RPMI7951 (cell line): ENCODE measurements at places on chromosomes 3 and 15.

- DNase-seq: no peak
Observed at GRCh38 chr3:139978966-139979365, 44.0 kb downstream of the CLSTN2 start.

- peak; percentile 46 for DNase-seq
Observed at GRCh38 chr3:39592311-39593050, 125.0 kb downstream of the MOBP start.

GRCh38 chr15:85563731-85564130 is 183.3 kb downstream of the AKAP13 start:
- DNase-seq: no peak

DNA sequence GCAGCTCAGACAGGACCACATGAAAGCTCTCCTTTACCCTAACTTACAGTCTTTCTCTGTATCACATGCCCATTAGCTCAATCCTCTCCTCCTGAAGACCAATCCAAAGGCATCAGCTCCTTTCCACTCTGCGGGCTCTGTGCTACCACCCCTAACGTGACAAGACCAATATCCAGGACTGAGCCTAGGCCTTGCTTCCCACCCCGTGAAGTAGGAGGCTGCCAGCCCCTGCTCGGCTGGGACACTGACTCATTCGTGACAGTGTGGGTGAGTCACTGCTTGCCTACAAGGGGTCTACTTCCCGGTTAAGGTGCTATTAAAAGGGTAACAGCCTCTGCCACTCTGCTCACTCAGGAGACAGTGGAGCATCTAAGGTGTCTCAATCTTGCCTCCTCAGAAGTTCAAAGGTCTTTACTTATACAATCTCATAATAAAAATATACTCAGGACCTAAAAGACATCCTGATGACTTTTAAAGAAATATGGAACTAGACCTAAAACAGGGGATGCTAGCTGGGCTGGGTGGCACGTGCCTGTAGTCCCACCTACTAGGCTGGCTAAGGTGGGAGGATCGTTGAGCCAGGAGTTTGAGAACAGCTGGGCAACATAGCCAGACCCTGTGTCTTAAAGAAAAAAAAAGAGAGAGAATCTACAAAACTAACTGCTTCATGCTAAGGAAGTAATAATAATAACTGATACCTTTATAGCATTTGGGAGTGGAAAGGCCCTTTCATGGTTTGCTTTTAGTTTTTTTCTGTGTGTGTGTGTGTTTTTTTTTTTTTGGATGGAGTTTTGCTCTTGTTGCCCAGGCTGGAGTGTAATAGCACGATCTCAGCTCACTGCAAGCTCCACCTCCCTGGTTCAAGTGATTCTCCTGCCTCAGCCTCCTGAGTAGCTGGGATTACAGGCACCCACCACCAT is 55.0 kb downstream of the TMEM44 start:
- peak; percentile 96 for DNase-seq

GRCh38 chr3:73148682-73149081 is 87.2 kb downstream of the EBLN2 start:
- DNase-seq: no peak
